Caki2 (cell line): ENCODE measurements at places on chromosomes 3 and 15.

DNA sequence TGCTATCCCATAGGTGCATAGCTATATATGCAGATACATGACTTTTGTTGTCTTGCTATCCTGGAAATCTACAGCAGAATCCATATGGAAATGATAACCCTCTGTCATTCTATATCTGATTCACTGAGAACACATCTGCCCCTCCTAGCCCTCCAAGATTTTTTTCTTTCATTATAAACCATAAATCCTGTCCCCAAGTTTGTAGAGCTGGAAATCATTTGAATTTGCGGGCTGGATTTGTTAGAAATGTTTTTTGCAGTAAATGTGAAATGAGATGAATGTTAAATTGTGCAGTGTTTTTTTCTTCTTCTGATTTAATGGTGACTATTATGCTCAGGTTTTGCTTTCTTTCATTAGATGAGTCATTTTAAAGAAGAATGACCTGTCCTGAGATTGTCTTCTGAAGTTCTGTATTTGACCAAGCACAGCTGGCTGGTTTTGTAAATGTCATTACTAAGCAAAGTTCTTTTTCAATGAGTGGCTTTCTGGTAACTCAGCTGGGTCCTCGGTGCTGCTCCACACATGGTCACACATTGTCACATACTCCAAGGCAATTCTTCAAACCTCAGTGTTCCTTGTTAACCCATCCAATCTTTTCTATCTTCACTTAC, 25.3 kb upstream of the ABHD17C start:
- DNase-seq: no peak

DNA sequence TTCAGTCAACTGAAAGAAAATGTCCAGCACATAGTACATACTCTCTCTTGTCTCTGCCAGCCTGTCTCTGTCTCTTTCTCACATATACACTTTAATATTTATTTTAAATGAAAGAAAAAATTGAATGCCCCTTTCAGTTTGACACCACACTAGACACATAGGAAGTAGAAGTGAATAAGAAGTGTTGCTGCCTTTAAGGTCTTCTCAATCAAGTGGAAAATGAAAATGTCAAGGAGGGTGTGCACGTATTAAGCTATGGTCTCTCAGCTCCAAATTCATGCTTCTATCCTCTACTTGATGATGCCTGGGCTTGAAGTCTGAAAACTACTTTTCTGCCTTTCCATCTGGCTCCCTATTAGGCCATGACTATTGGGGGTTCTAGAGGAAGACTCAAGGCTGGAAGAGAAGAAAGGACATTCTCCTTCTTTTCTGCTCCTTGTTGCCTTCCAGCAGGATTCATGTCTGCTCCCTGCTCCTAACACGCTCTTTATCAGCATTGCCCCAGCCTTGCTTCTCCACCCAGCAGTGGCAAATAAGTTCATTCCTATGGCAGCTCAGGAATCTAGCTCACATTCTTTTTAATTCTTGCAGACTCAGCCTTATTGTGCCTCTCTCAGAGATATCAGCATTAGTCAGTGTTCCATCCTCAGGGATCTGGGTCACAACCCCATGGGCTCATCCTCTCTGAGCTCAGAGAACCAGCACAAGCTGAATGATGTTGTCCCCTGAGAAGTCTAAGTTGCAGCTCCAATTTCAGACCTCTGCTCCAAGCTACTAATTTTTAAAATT, 609.1 kb upstream of the GRM7 start:
- DNase-seq: no peak

GRCh38 chr3:71045212-71045916, 538.2 kb downstream of the FOXP1 start:
- DNase-seq: no peak

DNA sequence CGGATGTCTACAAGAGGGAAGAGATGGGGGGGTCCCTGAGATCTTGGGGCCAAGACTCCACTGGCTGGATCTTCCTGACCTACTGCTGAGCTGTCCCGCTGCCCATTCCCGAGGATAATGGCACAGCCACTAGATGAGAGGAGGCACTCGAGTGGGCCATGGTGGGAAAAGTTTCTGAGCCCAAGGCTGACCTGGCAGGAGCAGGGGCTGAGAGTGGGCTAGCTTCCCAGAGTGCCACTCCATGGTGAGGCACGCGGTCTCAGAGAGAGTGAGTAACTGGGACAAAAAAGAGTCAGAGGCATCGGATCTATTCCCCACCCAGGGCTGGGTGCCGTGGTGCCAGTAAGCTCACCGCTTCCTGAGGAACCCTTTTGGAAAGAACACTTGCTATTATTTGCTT, 10.9 kb downstream of the SLC51B start:
- no peak for DNase-seq

DNA sequence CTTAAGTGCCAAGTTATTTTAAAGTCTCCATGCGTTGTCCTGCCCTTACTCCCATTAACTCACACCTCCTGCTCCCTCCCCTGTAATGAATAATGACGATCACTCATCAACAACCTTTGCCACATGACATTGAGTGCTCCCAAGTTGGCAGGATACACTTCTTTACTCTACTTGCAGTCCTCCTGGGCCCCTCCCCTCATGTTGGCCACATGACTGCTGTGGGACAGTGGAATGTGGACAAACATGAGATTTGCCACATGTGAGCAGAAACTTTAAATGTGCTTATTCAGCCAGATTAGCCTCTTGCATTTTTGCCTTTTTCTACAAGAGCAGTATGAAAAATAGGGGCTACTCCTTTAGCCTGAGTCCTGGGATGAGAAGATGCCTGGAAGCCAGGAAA, 167.9 kb downstream of the DCLK3 start:
- DNase-seq: no peak
